ENCODE measurements at places on chromosomes 4 and X.

DNA sequence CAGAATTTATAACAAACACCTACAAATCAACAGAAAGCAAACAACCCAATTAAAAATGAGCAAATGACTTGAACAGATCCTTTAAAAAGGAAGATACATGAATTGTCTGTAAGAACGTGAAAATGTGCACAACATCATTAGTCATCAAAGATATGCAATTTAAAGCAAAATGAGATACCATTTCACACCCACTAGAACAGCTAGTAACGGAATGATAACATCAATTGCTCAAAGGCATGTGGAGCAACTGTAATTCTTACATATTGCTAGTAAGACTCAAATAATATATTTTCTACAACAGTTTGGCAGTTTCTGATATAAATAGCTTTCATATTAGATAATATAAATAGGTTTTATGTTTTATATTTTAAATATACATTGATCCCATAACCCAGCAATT lies 82.5 kb downstream of the LCORL start:
- DNase-seq: no peak

GRCh38 chr4:20416800-20417199 lies 165.1 kb downstream of the SLIT2 start:
- no peak for DNase-seq

GRCh38 chr4:1296324-1297022 lies 6.8 kb downstream of the MAEA start:
- DNase-seq: no peak

DNA sequence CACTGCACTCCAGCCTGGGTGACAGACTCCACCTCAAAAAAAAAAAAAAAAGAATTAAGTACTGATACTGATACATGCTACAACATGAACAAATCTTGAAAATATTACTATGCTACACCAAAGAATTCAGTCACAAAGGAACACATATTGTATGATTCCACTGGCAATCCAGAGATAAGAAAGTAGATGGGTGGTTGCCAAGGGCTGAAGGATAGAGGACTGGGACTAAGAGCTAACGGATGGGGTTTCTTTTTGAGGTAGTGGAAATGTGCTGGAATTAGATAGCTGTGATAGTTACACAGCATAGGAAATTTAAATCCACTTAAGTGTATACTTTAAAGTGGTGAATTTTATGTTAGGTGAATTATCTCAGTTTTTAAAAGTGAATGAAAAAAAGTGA lies 12.5 kb downstream of the ATP11C start:
- no peak for DNase-seq
